ENCODE measurements at places on chromosomes 16 and 17.

DNA sequence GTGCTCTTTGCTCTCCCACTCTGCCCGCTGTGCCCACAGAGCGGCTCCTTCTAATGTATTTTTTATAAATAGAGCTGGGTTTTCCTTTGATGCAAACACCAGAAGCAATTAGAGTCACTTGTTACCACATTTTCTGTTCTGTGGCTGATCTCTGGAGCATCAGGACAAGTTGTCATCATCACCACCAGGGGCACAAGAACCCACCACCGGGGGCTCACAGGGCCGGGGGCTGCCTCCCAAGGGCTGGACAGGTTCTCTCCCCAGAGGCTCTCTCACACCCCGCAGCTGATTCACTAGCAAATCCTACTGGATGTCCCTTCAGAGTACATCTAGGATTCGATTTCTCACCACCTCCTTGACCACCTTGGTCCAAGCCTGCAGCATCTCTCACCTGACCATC, 18.5 kb downstream of the C16orf82 start:
- H3K4me1 ChIP-seq = no peaks in the 10 kb centered on the region
- no peak overlapping the region for H3K4me3 ChIP-seq
- no peaks in the 10 kb centered on the region for H3K36me3 ChIP-seq
- H3K27ac ChIP-seq = no peak overlapping the region
- H3K27me3 ChIP-seq = peaks cover 93% of the 10 kb centered on the region
- no peak for DNase-seq

- peaks cover 28% of the 10 kb centered on the region for H3K27me3 ChIP-seq
- H3K4me1 ChIP-seq = peaks cover 29% of the 10 kb centered on the region
- peak overlapping the region; percentile 90 for H3K4me3 ChIP-seq
- H3K36me3 ChIP-seq = peaks cover 41% of the 10 kb centered on the region
- DNase-seq = no peak
Observed at GRCh38 chr17:38751144-38751807, 1.3 kb upstream of the PSMB3 start.

DNA sequence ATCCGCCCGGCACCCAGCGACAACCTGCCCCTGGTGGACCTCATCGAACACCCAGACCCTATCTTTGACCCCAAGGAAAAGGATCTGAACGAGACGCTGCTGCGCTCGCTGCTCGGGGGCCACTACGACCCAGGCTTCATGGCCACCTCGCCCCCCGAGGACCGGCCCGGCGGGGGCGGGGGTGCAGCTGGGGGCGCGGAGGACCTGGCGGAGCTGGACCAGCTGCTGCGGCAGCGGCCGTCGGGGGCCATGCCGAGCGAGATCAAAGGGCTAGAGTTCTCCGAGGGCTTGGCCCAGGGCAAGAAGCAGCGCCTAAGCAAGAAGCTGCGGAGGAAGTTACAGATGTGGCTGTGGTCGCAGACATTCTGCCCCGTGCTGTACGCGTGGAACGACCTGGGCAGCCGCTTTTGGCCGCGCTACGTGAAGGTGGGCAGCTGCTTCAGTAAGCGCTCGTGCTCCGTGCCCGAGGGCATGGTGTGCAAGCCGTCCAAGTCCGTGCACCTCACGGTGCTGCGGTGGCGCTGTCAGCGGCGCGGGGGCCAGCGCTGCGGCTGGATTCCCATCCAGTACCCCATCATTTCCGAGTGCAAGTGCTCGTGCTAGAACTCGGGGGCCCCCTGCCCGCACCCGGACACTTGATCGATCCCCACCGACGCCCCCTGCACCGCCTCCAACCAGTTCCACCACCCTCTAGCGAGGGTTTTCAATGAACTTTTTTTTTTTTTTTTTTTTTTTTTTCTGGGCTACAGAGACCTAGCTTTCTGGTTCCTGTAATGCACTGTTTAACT, 1.0 kb downstream of the NOG start:
- H3K4me3 ChIP-seq = peak overlapping the region; percentile 71
- H3K27me3 ChIP-seq = peaks cover 68% of the 10 kb centered on the region
- no peaks in the 10 kb centered on the region for H3K36me3 ChIP-seq
- peak; percentile 2 for DNase-seq

- no peak for DNase-seq
- H3K27ac ChIP-seq = no peak overlapping the region
- peak overlapping the region; percentile 37 for H3K4me3 ChIP-seq
- no peaks in the 10 kb centered on the region for H3K4me1 ChIP-seq
- peaks cover 3% of the 10 kb centered on the region for H3K36me3 ChIP-seq
Observed at GRCh38 chr16:89572485-89573205, 2.9 kb upstream of the CPNE7 start.

GRCh38 chr17:57832314-57833178, 17.3 kb downstream of the MRPS23 start:
- H3K27ac ChIP-seq = no peak overlapping the region
- H3K27me3 ChIP-seq = no peaks in the 10 kb centered on the region
- peaks cover 11% of the 10 kb centered on the region for H3K36me3 ChIP-seq
- H3K4me3 ChIP-seq = no peak overlapping the region
- no peak for DNase-seq
- no peaks in the 10 kb centered on the region for H3K4me1 ChIP-seq

DNA sequence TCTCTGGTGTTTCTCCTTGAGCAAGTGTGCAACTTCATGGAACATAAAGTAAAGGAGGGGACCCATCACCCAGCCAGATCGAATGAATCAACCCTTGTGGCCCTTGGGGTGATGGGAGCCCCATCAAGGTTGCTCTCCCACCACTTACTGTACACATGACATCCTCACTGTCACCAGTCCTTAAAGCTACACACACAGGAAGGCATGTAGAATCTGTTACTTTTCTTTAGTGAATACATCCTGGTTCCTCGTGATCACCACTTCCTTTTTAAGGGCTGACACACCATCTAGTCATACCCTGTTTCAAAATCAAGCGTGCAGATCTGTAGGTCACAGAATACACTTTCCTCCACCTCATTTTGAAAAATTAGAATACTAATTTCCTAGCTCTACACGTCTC, 22.6 kb upstream of the MPHOSPH6 start:
- DNase-seq = no peak
- H3K4me1 ChIP-seq = peaks cover 9% of the 10 kb centered on the region
- H3K27ac ChIP-seq = peak overlapping the region; percentile 38
- no peaks in the 10 kb centered on the region for H3K36me3 ChIP-seq
- H3K27me3 ChIP-seq = peaks cover 6% of the 10 kb centered on the region

Measured in effector memory CD8-positive, alpha-beta T cell (primary cell).